ENCODE measurements at places on chromosomes 13 and 19.
A peak's percentile ranks its signal among the peaks of the same experiment; 100 is the strongest.

GRCh38 chr13:62321139-62321538, 905.5 kb upstream of the PCDH20 start:
- no peak for DNase-seq

- no peak for DNase-seq
These were observed 277.9 kb downstream of the RBM26 start for GRCh38 chr13:79128158-79128557.

DNA sequence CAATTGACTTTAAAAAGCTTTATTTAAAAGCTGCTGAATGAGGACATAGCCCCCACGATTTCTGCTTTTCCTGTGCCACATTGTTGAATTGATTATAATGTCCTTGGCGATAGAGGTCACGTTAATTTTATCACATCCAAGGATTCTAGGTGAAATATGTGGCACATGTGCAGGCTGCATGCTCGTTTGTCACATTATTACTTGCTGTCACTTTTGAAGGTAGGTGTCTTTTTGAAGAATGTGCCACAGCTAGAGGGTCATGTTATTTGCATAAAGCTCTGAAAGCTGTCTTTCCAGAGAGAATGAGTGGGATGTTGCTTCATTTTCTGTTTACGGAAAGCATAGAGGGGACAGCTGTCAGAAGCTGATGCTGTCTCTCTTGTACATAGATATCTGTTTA, 927.6 kb upstream of the ATXN8OS start:
- no peak for DNase-seq

DNA sequence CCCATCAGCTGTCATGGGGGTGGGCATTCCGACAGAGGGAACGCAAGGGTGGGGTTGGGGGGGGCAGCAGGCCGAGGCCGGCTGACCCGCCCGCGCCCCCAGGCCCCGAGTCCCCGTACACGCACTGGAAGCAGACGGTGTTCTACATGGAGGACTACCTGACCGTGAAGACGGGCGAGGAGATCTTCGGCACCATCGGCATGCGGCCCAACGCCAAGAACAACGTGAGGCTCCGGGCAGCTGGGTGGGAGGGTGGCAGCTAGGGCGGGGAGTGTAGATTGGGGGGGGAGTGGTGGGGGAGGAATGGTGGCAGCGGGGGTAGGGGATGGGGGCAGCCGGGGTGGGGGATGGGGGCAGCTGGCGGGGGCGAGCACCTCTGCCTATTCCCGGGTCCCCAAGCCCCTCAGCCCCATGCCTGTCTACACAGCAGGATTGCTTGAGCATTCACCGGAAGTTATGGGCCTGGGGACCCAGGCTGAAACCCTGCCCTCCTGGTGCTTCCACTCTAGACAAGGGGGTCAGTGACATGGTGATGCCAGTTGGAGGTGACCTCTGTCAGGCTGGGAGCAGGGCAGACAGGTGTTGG, 2.8 kb upstream of the ADM5 start:
- DNase-seq, result no peak

- DNase-seq, result no peak
These were observed 49.9 kb downstream of the RAB20 start for GRCh38 chr13:110511509-110512181.

- peak; percentile 94 for DNase-seq
These were observed 1092.3 kb downstream of the EFNB2 start for GRCh38 chr13:105442949-105443699.

DNA sequence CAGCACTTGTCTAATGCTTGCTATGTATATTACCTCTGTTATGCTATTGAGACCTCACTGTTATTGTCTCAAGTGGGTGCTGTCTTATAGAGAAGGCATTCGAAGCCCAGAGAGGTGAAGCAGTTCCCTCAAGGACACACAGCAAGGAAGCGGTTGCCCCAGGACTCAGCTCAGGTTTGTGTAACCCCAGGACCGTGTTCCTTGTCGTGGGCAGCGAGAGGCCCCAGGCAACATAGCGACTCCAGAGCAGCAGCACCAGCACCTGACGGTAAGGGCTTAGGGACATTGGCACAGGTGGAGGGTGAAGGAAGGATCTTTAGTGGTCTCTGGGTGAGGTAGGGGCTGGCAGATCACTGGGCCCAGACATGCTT, 2.4 kb downstream of the KLK15 start:
- DNase-seq, result no peak
